Neural progenitor cell (in vitro differentiated cells): ENCODE measurements at places on chromosomes 1 and 21. TPM values are rescaled to one million over a fixed set of nuclear protein-coding genes. Genes with fewer than 3 reads are reported as not detected.

The RGL1 gene
- 13.5 and 15.0 TPM in 2 replicates for total RNA-seq

DNA sequence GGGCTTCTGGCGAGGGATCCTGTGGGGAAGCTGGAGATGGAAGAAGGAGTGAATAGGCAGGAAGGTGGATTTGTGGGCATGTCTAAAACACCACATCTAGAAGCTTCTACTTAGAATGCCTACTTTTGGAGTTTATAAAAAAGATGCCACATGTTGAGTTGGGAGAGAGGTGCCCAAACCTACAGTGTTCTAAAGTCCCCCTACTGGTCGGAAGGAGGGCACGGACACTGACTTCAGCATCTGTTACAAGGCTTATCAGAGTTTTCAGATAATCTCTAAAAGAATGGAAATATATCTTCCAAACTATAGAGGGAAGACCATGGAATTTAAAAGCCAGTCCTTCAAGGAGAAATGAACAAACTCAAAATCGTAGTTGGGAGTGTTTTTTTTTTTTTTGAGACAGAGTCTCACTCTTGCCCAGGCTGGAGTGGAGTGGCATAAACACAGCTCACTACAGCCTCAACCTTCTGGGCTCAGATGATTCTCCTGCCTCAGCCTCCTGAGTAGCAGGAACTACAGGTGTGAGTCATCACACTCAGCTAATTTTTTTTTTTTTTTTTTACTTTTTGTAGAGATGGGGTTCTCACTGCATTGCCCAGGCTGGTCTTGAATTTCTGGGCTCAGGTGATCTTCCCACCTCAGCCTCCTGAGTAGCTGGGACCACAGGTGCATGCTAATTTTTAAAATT lies 14.8 kb downstream of the IBA57 start:
- no peak for DNase-seq
- H3K4me1 ChIP-seq = no peaks in the 10 kb centered on the region
- no peaks in the 10 kb centered on the region for H3K36me3 ChIP-seq
- H3K4me3 ChIP-seq = no peak overlapping the region
- no peak overlapping the region for H3K27ac ChIP-seq

The METTL18 gene
- 13.3 and 24.2 TPM in 2 replicates for total RNA-seq

GRCh38 chr1:238318294-238319110 lies 427.8 kb upstream of the ZP4 start:
- no peaks in the 10 kb centered on the region for H3K36me3 ChIP-seq
- H3K4me1 ChIP-seq = no peaks in the 10 kb centered on the region
- H3K27ac ChIP-seq = no peak overlapping the region
- H3K4me3 ChIP-seq = no peak overlapping the region

- no peak overlapping the region for H3K27ac ChIP-seq
- peak; percentile 2 for DNase-seq
- H3K4me1 ChIP-seq = peaks cover 11% of the 10 kb centered on the region
- H3K36me3 ChIP-seq = no peaks in the 10 kb centered on the region
- H3K4me3 ChIP-seq = no peak overlapping the region
Observed at GRCh38 chr1:95534985-95535384, 301.0 kb downstream of the RWDD3 start.

The HES2 gene
- total RNA-seq = 0.04 and 0.22 TPM in 2 replicates

- H3K27ac ChIP-seq = no peak overlapping the region
- DNase-seq = no peak
- H3K27me3 ChIP-seq = no peaks in the 10 kb centered on the region
- no peaks in the 10 kb centered on the region for H3K4me1 ChIP-seq
Observed at GRCh38 chr1:172163498-172164215, 256.8 kb upstream of the C1orf105 start.

- no peaks in the 10 kb centered on the region for H3K4me1 ChIP-seq
- peak; percentile 9 for DNase-seq
- peaks cover 6% of the 10 kb centered on the region for H3K27me3 ChIP-seq
Observed at GRCh38 chr1:65992165-65992821, 199.6 kb downstream of the PDE4B start.

DNA sequence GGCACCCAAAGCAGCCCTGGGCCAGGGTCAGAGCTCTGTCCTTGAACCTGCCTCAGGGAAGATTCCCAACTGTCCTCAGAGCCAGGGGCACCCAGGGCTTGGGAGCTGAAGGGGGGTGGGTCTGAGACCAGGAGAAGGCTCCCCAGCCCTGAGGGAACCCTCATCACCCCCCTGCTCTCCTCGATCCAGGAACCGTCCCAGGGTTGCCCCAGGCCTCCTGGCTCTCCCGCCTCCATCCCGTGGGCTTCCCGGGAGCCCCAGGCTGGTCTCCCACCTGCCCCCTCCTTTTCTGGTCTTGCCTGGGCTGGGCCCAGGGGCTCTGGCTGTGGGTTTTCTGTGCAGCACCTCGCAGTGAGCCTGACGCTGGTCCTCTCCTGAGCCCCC lies 6.7 kb upstream of the SAMD11 start:
- H3K36me3 ChIP-seq = no peaks in the 10 kb centered on the region
- H3K27ac ChIP-seq = no peak overlapping the region
- DNase-seq = no peak
- H3K27me3 ChIP-seq = peaks cover 100% of the 10 kb centered on the region
- peaks cover 8% of the 10 kb centered on the region for H3K4me1 ChIP-seq
- no peak overlapping the region for H3K4me3 ChIP-seq

- no peaks in the 10 kb centered on the region for H3K27me3 ChIP-seq
- H3K4me3 ChIP-seq = no peak overlapping the region
- DNase-seq = no peak
- H3K27ac ChIP-seq = no peak overlapping the region
- no peaks in the 10 kb centered on the region for H3K4me1 ChIP-seq
- H3K36me3 ChIP-seq = no peaks in the 10 kb centered on the region
Observed at GRCh38 chr1:117648015-117648414, 42.2 kb downstream of the TENT5C start.

- no peaks in the 10 kb centered on the region for H3K27me3 ChIP-seq
- no peak for DNase-seq
- no peak overlapping the region for H3K4me3 ChIP-seq
- H3K27ac ChIP-seq = no peak overlapping the region
Observed at GRCh38 chr1:66313429-66313828, 220.5 kb upstream of the SGIP1 start.

DNA sequence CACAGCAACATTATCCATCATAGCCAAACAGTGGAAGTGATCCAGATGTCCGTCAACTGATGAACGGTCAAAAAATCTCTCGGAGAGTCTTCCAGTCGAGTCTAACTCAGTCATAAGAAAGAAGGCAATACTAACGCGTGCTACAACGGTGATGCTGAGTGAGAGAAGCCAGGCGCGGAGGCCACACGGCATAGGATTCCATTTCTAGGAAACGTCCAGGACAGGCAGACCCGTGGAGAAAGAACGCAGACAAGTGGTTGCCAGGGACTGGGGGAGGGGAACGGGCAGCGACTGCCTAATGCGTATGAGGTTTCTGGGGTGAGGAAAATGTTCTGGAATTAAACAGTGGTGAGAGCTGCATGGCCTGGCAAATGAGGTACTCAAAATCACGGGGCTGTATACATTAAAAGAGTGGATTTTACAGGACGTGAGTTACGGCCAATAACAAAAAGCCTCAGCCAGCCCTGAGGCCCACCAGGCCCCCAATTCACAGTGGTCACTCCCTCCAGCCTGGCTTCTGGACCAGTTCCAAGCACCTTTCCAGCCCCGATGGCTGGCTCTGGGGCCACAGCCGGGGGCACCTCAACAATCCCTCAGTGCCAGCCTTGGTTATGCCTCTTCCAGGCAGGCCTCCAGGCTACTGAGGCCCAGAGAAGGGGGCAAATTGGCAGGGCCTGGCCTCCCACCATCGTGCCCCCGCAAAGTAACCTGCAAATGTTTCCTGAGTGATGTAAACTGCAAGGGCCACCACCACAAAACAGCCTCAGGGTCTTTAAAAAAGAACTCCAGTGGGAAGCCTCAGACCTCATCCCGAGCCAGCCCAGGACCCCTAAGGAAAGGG lies 3.4 kb downstream of the WNT9A start:
- no peak for DNase-seq
- H3K27me3 ChIP-seq = peaks cover 21% of the 10 kb centered on the region
- H3K27ac ChIP-seq = no peak overlapping the region
- H3K4me1 ChIP-seq = peaks cover 5% of the 10 kb centered on the region

The NTMT2 gene
- total RNA-seq = not detected in 2 replicates

DNA sequence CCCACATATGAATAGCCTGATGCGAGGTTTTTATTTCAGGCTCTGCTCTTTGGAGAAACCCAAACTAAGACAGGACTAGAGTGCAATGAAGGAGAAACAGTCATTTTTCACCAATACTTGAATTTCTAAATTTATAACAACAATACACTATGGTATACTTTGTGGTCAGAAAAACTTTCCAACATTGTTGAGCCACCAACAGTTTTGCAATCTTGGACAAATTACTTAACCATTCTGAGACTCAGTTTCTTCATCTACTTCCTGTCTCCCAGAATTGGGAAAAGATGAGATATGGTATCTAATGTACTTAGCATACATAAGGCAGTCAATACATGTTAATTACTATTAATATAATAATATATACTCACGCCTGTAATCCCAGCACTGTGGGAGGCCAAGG lies 519.8 kb upstream of the PLXNA2 start:
- H3K27ac ChIP-seq = no peak overlapping the region
- H3K36me3 ChIP-seq = no peaks in the 10 kb centered on the region
- no peak overlapping the region for H3K4me3 ChIP-seq
- no peak for DNase-seq
- no peaks in the 10 kb centered on the region for H3K4me1 ChIP-seq

- no peak for DNase-seq
- no peak overlapping the region for H3K27ac ChIP-seq
- H3K36me3 ChIP-seq = no peaks in the 10 kb centered on the region
- peaks cover 14% of the 10 kb centered on the region for H3K4me1 ChIP-seq
- H3K27me3 ChIP-seq = no peaks in the 10 kb centered on the region
- no peak overlapping the region for H3K4me3 ChIP-seq
Observed at GRCh38 chr1:71921935-71922559, 360.3 kb downstream of the NEGR1 start.

DNA sequence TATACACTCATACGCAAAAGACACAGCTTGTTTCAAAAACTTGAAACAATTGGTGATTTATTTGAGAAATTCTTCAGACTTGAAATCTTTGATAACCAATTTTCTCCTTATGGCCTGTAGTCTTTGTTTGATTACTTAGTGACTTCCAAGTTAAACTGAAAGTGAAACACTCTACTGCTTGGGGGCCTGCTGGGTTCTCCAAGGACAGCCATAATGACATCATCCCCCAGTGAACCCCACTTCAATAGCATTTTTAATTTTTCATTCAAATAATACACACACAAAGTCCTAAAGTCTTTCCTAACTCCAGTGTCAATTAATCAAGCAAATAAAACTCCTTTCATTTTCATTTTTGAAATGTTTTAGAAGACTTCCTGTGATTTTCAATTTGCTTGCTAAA lies 59.2 kb downstream of the KRTAP19-8 start:
- H3K27ac ChIP-seq = no peak overlapping the region
- H3K36me3 ChIP-seq = no peaks in the 10 kb centered on the region
- H3K4me1 ChIP-seq = no peaks in the 10 kb centered on the region
- no peaks in the 10 kb centered on the region for H3K27me3 ChIP-seq
- no peak for DNase-seq

The TFF3 gene
- total RNA-seq = 0.12 TPM in 1 of 2 replicates, not detected in the other

DNA sequence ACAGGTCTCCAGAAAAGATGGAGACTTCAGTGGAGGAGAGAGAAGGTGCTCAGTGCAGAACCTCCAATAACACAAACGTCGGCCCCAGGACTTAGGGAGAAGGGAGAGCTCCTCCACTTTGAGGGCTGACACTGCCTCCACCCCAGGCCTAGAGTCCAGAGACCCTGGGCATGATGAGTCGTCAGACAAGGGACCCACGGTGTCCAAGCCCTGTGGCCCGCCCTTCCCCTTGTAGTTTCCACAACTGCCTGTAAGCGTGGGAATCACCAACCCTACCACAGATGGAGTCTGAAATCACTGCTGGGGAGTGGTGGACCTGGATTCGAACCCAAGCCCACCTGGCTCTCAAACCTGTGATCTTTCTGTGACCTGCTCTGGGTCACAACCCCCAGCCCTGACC lies 281.1 kb downstream of the NPHP4 start:
- DNase-seq = no peak
- no peak overlapping the region for H3K27ac ChIP-seq
- no peaks in the 10 kb centered on the region for H3K4me1 ChIP-seq
- H3K36me3 ChIP-seq = no peaks in the 10 kb centered on the region
- H3K4me3 ChIP-seq = no peak overlapping the region
- H3K27me3 ChIP-seq = no peaks in the 10 kb centered on the region

The TNFRSF4 gene
- total RNA-seq = 0.09 TPM in 1 of 2 replicates, not detected in the other

DNA sequence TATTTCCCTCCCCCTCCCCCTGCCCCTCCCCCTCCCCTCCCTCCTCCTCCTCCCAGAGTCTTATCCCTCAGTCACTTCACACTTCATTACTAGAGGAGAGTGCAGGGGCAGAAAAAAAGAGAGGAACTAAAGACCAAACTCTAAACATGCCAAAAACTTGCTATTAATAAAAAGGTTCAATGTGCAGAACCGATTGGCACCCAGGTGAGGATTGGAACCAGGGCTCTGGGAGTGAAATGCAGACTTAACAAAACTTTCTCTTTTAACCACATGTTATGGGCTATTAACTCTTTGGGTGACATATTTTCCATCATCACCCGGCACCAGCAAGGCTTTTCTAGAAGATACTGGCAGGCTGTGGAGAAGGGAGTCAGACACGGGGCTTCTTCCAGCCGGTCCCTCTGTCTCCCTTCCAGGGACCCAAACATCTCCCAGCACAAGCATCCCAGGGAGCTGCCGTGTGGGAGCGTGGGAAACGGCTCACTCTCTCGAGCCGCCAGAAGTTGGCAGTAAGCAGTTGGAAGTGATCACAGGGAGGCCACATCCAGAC lies 13.6 kb downstream of the NID1 start:
- peak overlapping the region; percentile 15 for H3K4me3 ChIP-seq
- peaks cover 14% of the 10 kb centered on the region for H3K4me1 ChIP-seq
- no peaks in the 10 kb centered on the region for H3K36me3 ChIP-seq
- H3K27ac ChIP-seq = no peak overlapping the region
- DNase-seq = peak; percentile 20

GRCh38 chr1:152013664-152014237 lies 20.1 kb upstream of the S100A10 start:
- no peak overlapping the region for H3K27ac ChIP-seq
- peak; percentile 72 for DNase-seq
- H3K36me3 ChIP-seq = no peaks in the 10 kb centered on the region

DNA sequence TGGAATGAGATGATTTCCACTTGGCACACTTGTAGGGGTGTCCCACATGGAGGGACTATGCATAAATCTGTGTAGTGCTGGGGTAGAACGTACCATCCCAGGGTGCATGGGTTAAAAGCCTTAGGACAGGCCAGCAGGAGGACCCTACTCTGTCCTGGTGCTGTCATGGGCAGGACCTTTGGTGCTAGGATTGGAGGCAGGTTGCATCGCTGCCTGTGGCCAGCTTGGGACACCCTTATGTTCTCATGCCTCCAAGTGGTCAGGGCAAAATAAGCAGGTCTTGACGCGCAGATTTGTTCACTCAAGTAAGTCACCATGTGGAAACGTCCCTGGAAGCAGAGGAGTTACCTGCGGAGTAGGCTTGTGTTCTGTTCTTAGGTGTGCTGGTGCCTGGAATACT lies 49.5 kb upstream of the RAB3GAP2 start:
- H3K36me3 ChIP-seq = no peaks in the 10 kb centered on the region
- no peaks in the 10 kb centered on the region for H3K27me3 ChIP-seq
- H3K27ac ChIP-seq = no peak overlapping the region
- no peak overlapping the region for H3K4me3 ChIP-seq
- no peak for DNase-seq
